ENCODE measurements at places on chromosomes 7 and 10.

DNA sequence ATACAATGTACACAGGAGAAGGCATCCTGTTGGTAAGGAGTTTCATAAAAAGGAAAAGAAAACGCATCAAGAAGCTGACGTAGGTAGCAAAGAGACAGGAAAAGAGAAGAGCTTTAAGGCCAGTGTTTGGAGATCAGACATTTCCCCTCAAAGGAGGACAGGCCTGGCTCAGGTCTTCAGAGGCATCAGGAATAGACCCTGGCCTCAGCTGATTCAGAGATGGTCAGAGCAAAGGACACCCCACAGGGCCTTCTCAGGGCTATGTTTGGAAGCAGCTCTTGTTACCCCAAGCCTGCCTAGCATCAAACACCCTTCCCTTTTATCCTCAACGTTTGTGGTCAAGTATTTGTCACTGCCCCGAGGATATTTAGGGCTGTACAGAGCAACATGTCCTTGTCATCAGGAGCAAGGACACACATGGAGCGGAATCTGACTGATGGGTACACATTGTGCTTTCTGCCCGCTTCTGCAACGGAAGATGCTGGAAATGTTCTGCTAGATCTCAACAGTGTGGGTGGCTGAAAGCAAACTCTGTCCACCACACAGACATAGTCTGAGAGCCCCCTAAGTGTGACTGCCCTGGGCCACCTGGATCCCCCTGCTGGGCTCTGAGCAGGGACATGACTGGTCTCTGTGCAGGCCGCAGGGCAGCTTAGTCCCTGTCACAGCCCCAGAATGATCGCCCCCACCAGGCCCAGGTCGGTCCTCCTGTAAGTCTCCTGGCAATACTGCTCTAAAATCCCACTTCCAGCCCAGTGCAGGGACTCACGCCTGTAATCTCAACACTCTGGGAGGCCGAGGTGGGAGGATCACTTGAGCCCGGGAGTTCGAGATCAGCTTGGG, 1.0 kb upstream of the ZDHHC4 start:
- DNase-seq, result no peak

- DNase-seq, result no peak
These were observed 142.6 kb downstream of the SND1 start for GRCh38 chr7:127794551-127794950.

DNA sequence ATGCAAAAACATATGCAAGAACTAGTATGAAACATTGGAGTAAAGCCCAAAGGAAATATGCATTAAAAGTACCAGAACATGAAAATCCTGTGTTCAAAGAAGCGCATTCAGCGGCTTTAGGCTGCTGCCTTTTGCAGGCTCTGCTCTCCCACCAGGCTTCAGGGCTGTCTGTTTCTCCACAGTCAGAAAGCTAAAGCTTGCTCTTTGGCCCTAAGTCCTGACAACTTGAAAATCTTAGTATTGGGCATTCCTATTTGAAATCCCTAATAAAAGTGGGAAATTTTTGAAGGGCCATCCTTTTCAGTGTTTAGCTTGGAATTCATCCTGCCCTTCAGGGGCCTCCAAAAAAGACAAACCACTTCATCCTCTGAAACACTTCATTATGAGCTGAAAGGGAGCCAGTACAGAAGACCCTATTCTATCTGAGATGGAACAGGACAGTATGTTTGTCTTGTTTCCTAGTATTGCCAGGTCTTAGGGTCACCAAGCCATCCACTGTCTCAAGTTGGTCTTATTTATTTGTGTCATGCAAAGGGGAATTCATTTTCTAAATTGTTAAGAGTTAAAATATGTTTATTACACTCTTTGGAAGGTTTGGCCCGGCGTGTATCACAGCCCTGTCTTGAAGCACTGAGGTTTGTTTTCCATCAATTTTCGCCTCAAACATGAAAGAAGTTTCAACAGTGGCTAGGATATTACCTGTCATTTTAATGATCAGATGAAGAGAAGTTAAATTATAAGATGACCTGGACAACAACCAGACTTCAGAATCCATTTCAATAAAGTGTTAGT, 326.3 kb upstream of the BMPER start:
- DNase-seq, result no peak

- DNase-seq, result no peak
These were observed 8.0 kb upstream of the MBL2 start for GRCh38 chr10:52780391-52781155.

DNA sequence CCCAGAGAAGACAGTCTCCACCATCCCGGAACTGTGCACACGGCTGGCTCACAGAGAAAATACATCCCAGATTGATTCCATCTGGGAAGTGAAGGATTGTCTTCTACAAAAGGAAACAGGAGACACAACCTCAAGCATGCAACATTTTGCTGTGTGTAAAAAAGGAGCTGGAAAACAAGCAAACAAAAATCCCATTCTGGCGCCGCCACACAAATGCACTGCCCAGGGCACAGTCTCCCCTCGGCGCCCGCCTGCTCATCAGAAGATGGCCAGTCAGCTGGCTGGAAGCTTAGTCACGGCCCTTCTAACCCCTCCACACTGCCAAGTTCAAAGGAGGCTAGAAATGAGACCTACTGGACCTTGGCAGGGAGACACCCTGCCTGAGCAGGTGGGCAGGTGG, 14.1 kb upstream of the CYTH3 start:
- no peak for DNase-seq

GRCh38 chr10:47253030-47253637, 46.9 kb upstream of the GDF10 start:
- no peak for DNase-seq

DNA sequence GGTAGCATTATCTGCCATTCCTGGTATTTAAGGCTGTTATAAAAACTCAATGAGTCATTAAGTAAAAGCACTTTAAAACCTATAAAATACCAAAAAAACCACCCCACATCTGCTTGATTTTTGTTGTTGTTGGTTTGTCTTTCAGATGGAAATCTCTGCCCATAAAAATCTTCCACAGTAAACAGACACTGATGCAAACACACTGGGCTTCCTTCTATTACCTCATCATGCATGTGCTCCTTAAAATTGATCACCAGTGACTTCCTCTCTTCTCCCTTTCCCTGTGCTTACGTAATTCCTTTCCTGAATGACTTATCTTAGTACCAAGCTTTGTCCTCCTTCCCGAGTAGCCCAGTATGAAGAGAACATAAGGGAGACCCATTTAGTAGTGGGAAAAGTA, 167.2 kb downstream of the EVX1 start:
- no peak for DNase-seq

DNA sequence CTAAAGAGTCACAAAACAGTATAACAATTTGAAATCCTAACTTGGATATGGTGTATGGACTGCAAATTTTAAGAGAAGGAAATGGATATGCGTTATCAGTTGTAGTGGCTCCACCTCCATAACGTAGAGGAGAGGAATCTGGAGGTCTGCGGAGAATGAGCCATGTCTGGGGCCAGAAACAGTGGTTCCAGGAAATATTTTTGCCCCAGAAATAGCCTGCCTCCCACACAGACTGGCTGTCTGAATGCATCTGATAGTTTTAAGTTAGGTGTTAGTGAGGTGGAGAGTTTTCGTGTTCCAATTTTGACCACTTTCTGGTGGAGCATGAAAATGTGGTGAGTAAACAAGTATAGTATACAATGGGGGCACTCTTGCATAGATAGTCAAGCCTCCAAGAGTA, 1.6 kb downstream of the PHTF2 start:
- DNase-seq, result no peak

DNA sequence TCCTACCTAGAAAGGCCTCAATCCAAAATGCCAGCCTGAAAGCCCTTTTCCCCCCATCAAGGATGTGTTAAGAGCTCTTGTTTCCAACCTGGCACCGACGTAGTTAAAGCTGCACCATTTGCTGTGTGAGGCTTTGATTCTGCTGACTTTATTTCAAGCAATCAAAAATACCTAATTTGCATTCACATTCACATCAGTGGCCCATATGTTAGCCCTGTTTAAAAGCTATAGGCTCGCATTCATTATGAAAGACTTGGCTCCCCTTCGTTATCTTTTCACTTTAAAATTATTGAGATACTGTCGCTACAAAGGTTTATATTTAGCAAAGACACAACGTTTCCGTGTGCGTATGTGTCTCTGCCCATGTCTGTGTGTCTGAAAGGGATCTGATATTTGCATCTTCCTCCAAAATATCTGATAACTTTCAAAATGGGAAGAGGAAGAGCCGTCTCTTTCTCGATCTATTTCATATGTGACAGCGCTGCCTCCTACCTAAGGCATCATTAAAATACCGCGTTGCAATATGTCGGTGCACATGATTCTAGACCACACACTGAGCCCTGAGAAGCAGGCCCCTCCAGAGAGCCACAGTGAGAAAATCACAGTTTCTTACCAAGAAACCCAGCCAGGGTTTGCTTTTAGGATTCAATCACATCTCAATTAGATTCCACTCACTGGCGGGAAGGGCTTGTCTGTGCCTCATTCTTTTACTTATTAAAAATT, 57.1 kb upstream of the ITPRID1 start:
- DNase-seq, result no peak

DNA sequence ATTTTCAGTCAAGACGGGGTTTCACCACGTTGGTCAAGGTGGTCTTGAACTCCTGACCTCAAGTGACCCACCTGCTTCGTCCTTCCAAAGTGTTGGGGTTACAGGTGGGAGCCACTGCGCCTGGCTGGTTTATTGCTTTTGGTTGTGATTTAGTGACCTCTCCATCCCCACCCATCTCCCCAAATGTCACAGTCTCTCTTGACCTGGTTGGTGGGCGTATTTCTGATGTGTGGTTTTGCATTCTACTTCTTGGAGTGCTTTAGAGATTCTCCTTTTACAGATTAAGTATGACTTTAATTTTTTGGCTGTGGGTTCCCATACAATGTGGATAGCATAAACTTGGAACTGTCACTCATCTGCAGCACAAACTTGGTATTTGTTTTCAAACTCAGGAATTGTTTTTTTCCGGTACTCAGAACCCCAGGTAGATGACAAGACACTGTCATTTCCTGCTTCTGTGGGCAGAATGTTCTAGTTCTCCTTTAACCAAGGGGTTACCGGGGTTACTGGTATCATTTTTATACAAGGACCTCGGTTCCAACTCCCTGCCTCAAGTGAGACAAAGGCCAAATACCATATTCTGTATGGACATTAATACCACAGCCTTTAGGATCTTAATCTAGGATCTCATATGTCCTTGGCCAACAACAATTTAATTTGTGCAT, 50.5 kb downstream of the MRC1 start:
- no peak for DNase-seq

DNA sequence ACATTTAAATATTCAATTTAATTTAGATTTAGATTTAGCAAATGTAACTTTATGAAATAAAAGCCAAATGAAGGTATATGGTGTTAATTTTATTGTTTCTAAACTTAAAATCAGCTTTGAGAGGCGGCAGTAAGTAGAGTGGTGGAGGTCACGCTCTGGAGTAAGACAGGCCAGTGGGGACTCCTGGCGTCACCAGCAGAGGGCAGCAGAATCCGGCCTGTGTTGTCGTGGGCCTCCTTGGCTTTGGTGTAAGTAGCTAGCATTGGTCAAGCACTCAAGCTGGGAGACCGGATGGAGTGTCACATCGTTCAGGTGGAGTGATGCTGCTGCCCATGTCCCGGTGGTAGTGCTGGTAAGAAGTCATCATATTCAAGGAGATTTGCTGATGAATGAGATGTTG, 98.7 kb upstream of the DNAJB6 start:
- no peak for DNase-seq

GRCh38 chr7:68420342-68421192, 1177.7 kb upstream of the AUTS2 start:
- no peak for DNase-seq

DNA sequence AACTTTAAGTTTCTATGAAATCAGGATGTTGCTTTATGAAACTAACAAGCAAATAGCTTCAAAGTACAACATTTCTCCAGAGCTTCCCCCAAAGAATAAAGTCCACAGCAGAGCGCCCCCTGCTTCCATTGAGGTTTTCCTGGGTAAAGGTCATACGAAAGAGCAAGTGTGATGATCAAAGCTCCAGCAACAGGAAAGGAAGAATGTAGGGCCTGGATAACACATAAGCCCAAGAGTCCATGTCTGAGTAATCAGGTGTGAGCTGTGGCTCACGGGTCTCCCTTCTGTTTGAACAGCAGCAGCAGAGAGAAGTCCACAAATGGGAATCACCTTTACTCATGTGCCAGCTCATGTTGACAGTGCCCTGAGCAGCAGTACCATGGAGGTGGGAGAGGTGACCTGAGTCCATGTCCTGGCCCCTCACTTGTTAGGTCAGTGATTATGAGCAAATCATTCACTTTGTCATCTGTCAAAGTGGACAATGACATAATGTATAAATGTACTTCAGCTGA, 50.5 kb downstream of the MRPL32 start:
- no peak for DNase-seq

- DNase-seq, result no peak
These were observed 116.6 kb upstream of the LANCL2 start for GRCh38 chr7:55248526-55248925.

DNA sequence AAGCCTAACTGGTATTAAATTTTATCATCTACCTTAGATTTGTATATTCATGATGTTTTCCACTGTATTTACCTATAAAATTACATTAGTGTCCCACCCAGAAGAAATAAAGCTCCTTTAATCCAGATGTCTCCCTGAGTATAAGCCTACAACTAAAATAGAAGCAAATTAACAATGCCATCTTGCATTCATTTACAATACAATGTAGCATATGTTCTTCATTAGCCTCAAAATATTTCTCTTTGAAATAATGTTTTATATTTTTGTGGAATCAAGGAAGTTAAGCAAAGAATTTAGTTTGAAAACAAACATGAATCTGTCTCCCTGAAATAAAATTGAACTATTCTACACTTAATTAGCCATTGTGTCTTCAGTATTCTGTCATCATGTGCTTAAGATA, 112.3 kb downstream of the CACNA2D1 start:
- DNase-seq, result no peak

DNA sequence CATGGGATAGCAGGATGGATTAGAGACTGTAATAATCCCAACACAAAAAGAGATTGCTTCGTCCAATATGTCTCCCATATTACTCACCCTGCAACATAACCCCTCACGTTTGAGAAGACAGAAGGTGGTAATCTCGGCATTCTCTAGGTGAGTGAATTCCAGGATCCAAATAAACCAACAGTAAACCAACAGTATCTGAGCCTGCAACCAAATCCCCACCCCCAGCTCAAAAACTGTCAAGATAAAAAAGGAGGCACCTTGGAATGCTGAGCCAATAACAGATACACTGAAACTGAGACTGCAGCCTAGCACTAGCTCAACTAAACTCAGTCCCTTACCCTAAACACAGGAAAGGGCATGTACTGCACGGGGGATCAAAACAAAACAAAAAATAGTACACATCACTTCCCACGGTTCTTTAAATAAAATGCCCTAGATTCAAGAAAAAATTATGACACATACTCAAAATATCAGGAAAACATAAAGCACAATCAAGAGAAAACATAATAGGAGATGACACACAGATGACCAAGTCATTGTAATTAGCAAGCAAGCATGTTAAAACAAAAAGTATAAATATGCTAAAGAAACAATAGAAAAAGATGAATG, 28.0 kb downstream of the IPMK start:
- no peak for DNase-seq

- no peak for DNase-seq
These were observed 82.3 kb downstream of the UNCX start for GRCh38 chr7:1314908-1315450.

DNA sequence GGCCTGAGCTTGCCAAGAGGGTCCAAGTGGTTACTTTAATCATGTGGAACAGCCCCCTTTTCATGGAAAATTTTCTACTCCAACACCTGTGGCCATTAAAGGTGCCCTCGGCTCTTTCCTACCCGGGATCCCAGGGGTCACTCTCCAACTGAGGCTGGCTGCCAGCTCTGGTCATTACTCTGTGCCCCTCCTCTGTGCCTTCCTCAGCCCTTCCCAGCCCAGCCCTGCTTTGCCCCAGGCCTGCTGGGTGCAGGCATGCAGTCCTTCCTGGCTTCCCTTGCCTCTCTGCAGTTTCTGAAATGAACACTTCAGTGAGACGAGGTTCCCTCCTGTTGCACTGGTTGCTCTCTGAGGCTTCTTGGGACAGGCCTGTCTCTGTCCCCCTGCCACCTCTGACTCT, 951.1 kb upstream of the ZNF722 start:
- no peak for DNase-seq
